Kidney tubule cell (primary cell): ENCODE measurements at places on chromosomes 12 and 14.
A peak's percentile ranks its signal among the peaks of the same experiment; 100 is the strongest.

- no peak for DNase-seq
Measured at GRCh38 chr12:109737126-109737525, 23.5 kb downstream of the FAM222A start.

DNA sequence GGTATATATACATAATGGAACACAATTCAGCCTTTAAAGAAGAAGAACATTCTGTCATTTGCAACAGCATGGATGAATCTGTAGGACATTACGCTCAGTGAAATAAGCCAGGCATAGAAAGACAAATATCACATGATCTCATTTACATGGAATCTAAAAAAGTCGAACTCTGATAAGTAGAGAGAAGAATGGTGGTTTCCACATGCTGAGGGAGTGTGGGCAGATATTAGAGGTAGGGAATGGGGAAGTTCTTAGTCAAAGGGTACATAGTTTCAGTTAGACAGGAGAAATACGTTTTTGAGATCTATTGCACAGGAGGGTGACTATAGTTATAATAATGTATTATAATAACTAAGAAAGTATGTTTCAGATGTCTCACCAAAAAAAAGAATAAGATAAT lies 71.4 kb downstream of the ADAMTS20 start:
- peak; percentile 2 for DNase-seq

DNA sequence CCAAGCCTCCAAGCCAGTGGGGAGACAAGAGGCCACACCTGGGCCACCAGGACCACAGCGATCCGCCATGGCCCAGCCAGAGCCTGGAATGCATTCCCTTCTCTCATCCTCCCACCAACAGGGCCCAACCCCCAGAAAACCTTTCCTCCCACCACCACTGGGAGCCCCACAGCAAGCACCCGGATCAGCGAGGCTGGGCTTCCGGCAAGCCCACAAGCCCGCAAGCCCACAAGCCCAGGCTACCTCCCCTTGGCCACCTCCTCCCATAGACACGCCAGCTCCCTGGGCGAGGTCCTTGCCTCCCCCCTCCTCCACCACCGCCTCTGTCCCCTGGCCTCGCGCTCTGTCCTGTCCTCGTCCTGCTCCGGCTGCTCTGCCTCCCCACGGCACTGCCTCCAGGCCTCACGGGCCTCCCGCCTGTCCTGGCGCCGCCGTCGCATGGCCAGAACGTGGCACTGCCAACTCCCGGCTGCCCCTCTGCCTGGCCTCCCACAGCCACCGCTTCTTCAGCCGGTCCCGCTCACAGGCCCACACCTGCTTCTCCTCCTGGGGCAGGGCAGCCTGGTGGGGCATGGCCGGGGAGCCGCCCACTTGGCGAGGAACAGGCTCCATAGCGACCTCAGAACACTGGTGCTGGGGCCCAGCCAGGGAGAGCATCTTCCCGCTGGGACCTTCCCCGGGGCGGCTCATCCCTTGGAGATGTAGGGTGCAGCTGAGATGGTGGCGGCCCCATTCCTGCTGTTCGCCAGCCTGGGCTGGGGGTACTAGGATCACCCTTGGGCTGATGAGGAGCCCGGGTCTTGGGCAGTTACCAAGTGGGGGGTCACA lies 5.6 kb downstream of the CDK2AP1 start:
- DNase-seq, result no peak

GRCh38 chr14:51180577-51180976 lies 59.5 kb upstream of the TMX1 start:
- DNase-seq, result peak; percentile 49

DNA sequence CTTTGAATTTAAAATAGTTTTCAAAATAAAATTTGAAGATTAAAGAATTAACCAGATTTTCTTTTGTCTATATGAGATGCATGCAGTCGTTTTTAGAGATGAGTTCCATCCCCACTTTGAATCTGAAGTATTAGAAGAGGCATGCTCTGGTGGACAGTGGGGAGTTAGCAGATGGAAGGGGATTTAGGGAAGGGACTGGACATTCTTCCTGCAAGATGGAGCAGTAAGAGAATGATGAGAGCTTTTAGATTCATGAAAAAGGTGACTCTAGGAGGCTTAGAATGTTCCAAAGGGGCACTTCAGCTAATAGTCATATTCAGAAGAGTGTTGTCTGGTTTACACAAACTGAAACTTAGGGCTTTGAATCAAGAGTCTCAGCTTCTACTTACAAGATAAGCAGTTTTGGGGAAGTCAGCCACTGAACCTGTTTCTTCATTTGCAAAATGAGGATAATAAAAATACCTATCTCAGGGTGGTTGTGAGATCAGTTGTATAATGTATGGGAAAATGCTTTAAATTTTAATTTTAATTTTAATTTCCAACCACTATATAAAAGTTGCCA lies 3.7 kb downstream of the ZBTB1 start:
- no peak for DNase-seq

DNA sequence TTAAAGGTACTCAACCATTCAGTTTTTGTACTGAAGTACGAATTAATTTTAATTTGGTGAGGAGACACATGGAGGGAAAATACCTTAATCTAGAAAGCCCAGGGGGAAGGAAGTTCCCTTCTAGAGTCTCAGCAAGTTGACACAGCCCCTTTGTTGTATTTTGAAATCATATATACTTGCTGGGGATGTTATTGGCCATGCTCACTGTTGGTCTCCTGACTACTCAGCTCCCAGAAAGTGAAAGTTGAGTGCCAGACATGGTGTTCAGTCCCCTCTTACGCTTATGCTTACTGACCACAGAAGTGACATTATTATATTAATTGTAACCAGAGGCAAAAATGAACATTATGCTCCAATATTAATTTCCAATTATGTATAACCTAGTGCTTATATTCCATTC lies 28.1 kb downstream of the ARF6 start:
- DNase-seq, result no peak

GRCh38 chr14:23446291-23446851 lies 10.9 kb upstream of the MYH7 start:
- DNase-seq, result no peak

DNA sequence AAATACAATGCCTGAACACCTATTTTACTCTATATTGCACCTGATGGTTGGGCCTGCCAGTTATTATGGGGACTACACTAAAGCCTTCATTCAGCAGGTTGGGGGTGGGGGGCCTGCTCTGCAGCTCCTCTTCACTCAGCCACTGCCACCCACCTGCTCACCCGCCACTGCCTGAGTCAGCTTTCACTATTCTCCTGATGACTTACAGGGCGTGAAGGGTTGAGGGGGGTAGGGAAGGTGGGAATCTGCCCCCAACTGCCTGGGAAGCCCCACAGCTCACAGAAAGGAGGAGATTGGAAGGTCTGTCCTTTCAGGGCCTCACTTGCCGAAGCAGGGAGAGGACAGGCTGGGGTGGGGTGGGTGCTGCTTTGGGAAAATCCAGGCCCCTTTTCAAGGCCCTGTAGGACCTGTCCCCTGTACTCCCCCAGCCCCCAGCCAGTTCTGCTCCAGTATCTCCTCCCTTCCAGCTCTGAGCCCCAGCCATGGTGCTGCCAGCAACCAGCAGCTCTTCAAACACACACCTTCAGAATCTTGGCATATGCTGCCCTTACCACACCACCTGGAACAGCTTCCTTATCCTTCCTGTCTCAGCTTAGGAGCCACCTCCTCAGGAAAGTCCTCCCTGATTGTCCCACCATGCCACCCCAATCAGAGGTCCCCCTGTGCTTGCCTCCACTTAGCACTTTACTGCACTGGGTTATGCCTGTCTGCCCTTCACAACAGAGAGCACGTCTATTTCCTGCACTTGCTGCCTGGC lies 33.1 kb downstream of the IRF2BPL start:
- peak; percentile 59 for DNase-seq
